ENCODE measurements at places on chromosomes 5 and 9.
A peak's percentile ranks its signal among the peaks of the same experiment; 100 is the strongest.

DNA sequence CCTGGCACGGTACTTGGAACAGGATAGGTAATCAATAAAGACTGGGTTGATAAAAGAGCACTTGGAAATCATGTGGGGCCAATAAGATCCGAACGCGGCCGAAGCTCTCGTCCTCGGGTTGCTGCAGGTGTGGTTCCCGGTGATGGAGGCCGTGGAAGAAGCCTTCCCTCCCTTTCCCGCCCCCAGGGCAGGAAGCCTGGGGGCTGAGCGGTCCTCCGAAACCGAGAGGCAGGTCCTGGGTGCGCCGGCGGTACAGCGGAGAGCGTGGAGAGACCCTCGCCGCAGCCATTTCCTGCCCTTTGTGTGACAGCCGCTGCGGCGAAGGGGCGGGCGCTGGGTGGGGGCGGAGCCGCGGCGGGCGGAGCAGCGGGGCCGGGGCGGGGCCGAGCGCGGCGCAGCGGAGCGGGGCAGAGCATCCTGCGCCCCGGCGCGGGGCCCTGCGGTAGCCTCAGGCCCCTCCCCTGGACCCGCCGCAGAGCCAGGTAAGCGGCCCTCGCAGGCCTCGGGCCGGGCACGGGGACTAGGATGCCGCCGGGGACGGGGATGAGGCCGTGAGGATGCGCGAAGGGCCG, at the start of gene CYFIP2:
Gene CYFIP2, plus strand, starts transcription at position 410 of the 572 bp plus-strand sequence. CDS start 19,239 bp downstream, outside the sequence.
- peak; percentile 79 for DNase-seq

DNA sequence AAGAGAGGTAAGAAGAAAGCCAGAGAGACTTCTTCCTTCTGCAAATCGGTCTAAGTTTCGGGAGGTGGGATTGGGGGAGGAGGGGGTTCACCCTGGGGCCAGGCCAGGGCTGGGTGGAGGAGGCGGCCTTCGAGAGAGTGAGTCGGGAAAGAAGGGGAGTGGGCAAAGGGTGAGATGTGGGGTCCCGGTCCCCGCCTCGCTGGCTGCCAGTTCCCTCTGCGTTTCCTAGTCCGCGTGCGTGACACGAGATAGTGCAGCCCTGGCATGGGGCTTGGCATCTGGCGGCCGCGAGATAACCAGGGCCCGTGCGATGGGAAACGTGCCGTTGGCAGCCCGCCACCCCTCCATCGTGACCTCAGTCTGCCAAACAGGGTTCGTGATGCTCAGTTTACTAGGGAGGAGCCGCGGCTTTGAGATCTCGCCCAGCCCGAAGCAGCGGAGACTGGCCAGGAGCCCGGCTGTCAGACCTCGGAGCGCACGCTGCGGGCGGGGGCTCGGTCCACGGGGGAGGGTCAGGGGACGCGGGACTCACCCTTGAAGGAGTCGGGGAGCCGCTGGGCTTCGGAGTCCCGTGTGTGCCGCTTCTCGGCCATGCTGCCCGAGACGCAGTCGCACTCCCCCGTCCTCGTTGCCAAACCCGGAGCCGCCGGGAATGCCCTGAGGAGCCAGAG, at the start of gene STOM:
Gene STOM, minus strand, starts transcription at position 656 of the 671 bp plus-strand sequence. Its CDS starts 63 bp downstream, at position 593.
- peak; percentile 59 for DNase-seq

DNA sequence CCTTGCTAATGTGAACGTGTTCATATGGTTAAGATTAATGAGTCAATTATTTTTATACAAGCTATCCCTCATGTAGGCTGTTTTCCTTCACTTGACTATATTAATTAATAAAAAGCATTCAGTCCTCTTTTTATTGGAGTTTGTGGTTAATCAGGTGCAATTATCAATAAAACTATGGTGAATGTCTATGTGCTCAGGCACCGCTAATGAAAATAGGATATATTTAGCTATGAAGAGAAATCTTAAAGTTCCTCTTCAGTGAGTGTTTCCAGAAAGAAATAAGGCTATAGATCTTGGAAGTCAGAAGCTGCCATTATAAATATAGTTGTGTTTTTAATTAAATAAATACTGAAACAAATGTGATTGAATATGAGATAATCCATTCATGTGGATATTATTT, 422.1 kb downstream of the DMAC1 start:
- no peak for DNase-seq

- DNase-seq, result no peak
Measured at GRCh38 chr9:123266655-123267399, 1.6 kb downstream of the STRBP start.

DNA sequence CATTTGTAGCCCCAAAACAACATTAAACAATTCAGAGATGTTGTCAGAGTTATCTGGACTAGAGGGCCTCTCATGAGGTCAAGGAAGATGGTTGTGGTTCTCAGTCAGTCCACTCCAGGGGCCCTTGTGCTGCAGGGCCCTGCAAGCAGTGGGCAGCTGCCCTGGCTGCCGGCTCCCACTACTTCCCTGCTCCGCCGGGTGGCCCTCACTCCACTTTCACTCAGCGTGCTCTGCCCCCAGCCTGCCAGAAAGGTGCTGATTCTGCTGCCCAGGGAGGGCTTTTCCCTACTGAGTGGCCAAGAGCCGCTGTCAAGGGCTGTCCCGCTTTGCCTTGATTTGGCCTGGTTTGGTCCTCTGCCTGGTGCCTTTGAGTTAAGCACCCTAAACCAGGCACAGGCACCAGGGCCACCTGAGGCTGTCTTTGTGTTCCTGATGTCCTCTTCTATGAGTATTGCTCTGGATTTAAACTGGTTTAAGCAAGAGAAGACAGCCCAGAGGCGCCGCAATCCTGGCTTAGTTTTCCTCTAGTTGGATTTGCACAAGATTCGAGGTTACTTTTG, 117.2 kb downstream of the GADD45G start:
- DNase-seq, result no peak

DNA sequence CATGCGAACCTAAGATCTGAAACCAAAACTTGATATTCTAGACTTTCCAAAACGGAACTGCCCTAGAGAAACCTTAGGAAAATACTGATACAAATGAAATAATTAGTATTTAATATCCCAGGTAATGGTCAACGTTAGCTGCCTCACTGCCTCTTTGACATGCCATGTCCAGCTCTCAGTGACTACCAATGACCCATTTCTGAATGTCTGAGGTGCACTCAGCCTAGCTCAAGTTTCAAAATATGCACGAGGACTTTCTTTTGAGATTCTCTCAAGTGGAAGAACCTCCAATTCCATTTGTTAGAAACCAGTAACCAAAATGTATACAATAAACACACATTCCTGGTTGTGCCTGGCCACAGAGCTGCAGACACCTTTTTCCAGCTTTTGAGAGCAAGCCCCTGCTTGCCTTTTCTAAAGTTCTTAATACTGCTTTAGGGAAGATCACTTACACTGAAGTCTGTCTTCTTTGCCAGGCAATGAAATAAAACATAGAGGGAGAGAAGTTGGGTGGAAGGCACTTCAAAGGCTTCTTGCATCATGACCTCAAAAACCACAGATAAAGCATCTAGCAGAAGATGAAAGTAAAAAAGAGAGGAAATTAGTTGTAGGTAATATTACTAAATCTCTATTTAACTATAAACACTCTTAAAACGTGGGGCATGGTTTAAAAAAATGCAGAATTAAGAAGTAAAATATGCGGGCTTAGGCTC, 87.9 kb downstream of the MRPS27 start:
- no peak for DNase-seq

DNA sequence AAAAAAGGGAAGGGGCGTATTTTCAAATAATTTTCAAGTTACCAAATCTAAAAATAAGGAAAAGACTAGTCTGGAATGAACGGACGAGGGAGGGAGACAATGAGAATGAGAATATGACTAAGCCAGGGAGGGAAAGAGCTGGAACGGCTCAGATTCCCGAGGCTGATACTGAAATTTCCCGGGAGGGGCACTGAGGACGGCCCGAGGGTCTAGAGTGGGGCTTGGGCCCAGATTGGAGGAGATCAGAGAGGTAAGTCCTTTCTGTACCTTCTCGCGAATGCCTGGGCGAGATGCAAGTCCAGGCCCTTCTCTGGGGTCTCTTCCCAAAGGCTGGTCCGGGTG, 3.4 kb upstream of the CCIN start:
- no peak for DNase-seq

DNA sequence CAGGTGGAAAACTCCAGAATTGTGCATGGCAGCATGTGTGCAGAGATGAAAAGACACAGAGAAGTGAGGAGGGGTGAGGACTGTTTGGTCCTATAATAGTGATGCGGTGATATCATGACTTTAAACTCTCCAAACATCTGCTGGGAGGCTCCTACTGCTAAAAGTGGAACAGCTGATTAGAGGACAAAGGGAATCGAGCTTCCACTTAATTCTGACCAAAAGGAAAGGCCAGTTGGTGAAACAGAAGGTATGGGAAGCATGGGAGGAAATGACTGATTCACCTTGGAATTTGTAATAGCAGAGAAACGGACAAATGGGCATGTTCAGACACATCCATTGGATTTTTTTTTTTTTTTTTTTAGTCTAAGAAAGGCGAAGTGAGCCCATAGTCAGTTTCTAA, 67.5 kb upstream of the MAMDC2 start:
- no peak for DNase-seq

GRCh38 chr5:140207250-140207964, 32.4 kb downstream of the CYSTM1 start:
- no peak for DNase-seq

DNA sequence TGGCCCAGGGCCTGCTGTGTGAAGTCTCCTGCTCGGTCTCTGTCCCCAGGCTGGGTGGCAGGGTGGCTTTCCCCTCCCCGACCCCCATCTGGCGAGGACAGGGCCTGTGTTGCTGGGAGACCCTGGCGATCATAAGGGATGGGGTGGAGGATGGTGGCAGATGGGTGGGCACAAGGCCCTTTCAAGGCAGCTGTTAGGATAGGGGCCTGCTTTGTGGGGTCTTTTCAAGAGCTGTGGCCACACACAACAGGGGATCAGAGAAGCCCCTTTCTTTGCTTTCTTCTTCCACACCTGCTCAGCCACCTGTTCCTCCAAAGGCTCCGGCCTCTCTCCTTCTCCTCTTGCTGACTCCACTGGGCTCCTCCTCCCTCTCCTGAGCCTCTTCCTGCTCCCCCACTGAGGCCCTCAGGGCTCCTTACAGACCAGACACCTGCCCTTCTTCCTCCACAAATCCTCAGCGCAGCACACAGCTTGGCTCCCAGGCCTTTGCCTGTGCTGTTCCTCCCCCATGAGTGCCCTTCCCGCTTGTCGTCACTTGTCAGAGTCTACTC, 15.0 kb upstream of the NEURL1B start:
- no peak for DNase-seq

DNA sequence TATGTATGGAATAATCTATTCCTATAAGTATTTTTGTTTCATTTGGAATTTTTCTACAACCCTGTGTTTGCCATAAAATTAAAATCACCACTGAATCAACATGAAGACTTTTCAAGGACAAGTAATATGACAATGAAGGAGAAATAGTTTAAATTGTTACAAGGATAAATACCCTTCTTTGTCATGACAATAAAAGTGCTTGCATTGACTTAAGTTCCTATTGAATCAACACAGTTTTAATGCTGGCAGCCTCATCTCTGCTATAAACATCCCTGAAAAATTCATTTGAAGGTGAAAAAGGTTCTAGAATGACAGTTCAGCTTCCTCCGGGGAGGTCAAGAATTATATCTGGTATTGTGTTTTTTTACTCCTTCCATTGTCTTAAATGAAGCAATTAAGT, 1105.1 kb upstream of the CDH9 start:
- no peak for DNase-seq

DNA sequence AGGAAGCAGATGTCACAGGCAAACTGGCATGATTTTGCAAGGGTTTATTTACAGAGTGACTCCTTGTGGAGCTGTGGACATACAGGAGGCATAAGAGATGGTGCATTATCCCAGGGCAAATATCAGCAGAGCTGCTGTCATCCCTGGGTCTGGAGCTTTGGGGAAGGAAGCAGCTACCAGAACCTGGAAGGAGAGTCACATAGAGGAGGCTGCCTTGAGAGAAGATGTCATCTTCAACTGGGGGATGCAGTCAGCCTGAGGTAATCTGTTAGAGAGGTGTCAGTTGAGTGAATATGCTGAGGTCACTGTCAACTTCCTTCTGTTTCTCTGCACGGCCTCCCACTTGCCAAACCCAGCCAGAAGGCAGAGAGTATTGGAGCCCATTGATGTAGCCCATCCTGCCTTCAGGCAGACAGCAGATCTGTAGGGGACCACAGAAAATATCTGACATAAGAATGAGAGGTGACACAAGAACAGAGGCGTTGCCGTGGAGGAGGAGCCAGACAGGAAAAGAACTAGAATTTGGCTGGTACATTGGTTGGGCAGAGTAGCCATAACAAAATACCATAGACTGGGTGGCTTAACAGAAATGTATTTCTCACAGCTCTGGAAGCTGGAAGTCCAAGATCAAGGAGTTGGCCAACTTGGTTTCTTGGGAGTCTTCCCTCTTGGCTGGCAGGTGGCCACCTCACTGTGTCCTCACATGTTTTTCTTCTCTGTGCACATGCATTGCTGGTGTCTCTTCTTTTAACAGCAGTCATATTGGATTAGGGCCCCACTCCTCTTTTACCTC, 102.8 kb downstream of the SNX18 start:
- DNase-seq, result no peak

Measured in activated CD4-positive, alpha-beta T cell treated with anti-CD3 and anti-CD28 coated beads, Interleukin-2, amount 50 U/mL, for 1 hour (primary cell).